DMS79 treated with DMSO at 0.1 percent for 48 hours (cell line): ENCODE measurements at places on chromosomes 5 and 9.

DNA sequence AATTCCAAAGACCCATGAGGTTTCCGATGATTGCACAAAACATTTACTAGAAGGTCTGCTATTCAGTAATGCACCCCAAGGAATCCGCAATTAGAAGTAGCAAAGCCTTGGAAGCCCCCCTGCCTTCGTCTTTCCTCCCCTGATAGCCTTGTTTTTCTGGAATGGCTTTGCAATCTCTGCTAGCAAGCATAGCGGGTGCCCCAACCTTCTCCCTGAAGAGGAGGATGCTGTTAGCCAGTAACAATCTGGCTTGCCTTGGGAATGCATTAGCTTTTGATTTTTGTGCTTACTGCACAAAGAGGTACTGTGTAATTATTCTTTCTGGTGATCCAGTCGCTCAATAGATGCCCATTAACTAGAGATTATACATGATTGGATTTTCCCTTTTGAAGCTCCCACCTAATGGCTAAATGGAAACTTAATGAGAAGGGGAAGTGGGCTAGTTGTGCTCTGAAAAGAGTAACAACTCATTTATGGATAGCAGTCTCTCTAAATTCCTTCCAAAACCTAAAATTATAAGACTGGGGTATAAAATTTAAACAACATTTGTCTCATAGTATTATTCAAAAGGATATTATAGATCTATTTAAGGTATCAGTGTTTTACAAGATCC, 91.6 kb downstream of the FBXW11 start:
- no peak for DNase-seq

DNA sequence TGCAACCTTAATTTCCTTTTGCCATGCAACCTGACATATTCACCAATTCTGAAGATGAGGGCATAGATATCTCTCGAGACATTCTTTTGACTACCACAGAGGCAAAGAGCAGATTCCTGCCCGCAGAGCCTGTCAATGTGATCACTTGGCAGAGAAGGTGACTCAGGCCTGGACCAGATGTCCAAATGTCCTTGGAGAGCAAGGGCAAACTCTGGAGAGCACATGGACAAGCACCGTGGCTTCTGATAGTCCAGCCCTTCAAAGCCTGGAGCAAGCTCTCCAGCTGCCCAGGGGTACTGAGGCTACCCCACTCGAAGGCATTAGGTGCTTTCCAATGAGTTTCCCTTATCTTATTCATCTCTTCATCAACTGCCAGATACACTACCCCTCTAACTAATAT, 50.4 kb upstream of the ALDH1B1 start:
- no peak for DNase-seq

- DNase-seq, result no peak
Measured at GRCh38 chr9:68538200-68538599, 2.5 kb downstream of the TMEM252 start.

GRCh38 chr5:122419142-122419894, 107.3 kb downstream of the SNCAIP start:
- no peak for DNase-seq

- DNase-seq, result no peak
Measured at GRCh38 chr5:67857502-67857901, 358.1 kb upstream of the PIK3R1 start.

- no peak for DNase-seq
Measured at GRCh38 chr5:137582218-137582617, 83.1 kb upstream of the SPOCK1 start.

DNA sequence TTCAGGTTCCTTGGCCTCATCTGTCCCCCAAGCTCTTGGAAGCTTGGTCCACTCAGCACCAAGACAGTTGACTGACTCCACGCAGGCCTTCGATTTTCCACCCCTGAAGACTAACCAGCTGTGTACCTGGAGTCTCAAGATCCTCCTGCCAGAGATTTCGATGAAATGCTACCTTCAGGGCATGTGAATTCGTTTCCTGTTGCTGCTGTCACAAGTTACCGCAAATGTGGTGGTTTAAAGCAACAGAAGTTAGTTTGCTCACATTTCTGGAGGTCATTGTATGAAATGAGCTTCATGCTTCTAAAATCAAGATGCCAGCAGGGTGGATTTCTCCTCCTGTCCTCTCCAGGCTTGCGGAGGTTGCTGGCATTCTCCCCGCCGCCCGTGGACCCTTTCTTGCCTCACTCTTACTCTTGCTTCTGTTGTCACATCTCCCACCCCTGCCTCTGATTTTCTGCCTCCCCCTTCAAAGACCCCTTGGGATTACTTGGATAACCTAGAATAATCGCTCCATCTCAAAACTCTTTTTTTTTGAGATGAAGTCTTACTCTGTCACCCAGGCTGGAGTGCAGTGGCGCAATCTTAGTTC, 27.6 kb upstream of the RETREG1 start:
- DNase-seq, result no peak

DNA sequence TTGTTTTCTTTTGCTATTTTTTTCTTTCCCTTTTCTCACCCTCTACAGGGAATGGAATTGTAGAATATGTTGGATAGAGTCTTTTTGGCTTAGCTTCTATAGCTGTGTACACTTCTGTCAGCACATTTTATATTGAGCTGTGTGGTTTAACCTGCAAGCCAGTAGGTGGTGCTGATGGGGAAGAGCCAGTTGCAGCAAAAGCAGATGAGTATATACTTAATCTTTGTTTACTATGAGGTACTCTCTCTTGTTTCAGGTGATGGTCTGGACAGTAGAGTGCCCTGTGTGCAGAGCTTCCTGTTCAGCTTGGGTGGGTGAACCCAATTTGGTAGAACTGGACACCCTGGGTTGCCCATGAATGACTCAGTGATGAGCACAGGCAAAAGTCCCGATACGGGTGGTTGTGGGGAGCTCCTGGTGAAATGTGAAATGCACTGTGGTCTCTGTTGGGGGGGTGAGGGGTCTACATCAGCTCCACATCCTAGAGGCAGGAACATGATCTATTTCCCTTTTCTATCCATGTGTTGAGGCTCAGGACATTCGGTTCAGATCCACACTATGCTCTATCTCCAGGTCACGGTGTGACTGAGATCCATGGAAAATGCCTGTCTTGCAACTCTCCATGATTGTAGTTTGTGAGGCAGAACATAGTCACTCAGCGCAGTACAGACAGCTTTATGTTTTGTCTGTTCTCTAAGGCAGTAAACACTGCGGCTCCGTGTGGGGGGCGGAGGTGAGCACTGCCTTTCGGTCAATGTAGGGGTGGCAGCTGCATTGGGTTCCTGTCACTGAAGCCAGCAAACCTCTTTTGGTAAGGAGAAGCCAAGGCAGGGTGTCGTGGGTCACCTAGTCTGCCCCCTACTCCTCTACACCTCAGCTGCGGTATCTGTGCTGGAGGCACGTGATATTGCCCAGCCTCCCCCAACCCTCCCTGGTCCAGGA, 353.2 kb downstream of the PRR16 start:
- DNase-seq, result no peak

DNA sequence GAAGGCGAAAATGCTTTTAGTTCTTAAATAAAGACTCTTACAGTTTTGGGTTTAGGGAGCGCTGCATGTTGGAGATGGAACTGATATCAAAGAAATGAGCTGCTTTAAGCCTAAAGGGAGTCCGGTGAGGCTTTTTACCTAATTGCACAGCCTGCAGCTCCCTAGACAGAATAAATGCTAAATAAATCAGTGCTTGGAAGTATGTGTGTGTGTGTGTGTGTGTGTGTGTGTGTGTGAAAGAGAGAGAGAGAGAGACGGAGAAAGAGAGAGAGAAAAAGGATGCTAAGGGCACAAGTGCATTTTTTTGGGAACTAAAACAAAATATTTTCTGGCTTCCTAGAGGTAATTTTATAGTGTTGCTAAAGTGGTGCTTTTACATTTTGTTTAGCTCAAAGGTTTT, 88.4 kb downstream of the MTRR start:
- no peak for DNase-seq

DNA sequence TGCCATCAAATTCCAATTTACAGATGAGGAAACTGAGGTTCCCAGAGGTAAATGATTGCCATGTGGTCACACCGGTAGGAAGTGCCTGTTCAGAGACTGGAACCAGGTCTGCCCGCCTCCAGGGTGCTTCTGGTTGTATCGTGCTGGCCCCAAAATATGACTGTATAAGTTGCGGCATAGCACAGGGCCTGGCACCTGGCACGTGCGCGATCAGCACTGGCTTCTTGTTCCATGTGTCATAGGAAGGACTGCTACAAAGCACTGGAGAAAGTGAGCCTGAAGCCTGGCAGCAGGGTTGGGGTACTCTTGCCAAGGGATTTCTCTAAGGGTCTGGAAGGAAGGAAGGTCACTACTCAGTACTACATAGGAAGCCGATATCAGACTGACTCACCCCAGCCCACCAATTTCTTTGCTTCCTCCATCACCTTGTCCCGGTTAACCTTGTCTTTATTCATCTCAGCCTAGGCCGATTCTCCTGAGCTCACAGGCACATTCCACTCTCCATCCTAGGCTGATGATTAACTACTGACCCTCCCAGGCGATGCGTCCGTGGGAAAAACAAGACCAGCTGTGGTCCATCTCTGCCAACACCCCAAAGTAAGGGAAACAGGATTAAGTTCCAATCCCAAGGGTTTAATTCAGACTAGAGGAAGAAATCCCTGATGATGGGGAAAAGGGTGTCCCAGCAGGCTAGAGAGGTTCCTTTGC, 1.8 kb downstream of the HRH2 start:
- no peak for DNase-seq

GRCh38 chr9:137105814-137106661, 8.5 kb downstream of the DPP7 start:
- no peak for DNase-seq

GRCh38 chr9:124774129-124774978, 2.6 kb upstream of the OLFML2A start:
- DNase-seq, result peak; percentile 53

- DNase-seq, result no peak
Measured at GRCh38 chr5:103519550-103519949, 43.0 kb downstream of the NUDT12 start.

GRCh38 chr5:87705876-87706275, 293.1 kb upstream of the CCNH start:
- no peak for DNase-seq

GRCh38 chr5:400282-401145, 42.5 kb upstream of the EXOC3 start:
- DNase-seq, result no peak

DNA sequence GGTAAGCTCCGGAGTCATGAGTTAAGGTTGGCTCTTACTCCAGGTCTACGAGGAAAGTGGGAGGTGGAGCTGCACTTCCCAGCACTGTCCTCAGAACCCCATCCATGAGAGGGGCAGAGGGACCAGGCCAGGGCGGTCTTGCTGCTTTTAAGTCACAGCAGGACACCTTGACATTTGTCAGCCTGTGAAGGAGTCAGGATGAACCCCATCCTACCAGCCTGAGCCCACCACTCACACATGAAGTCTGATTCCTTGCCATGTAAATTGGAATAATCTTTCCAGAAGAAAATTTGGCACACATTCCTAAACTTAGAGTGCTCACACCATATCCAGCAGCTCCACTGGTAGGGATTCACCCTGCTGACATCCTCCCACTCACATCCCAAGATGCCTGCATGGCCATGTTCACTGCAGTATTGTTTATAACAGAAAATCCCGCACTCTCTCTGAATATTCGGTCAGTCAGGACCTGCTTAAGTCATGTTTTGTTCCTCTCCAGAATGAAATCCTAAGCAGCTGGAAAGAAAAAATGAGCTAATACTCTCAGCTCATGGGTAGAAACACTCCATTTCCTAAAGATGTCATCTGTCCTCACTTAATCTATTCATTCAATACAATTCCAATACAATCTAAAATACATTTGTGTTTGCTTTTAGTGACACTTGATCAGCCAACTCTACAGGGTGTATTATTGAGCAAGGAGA, 79.3 kb upstream of the COL5A1 start:
- no peak for DNase-seq

DNA sequence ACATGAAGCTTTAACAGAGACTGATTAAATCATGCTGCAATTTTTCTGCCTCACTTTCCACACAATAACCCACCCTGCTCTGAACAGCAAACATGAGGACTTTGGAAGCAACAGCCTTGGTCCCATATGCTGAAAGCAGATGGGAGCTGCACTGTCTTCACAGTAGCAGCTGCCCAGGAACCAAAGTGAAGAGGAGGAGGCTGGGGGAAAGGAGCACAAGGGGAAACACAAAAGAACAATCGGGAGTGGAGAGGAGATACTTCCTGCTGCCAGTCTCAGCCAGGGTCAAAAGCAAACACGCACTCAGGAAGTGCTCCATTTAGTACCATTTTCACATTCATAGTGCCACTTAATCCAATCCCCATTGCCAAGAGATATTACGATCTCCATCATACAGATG, 183.3 kb upstream of the PUM3 start:
- peak; percentile 12 for DNase-seq

DNA sequence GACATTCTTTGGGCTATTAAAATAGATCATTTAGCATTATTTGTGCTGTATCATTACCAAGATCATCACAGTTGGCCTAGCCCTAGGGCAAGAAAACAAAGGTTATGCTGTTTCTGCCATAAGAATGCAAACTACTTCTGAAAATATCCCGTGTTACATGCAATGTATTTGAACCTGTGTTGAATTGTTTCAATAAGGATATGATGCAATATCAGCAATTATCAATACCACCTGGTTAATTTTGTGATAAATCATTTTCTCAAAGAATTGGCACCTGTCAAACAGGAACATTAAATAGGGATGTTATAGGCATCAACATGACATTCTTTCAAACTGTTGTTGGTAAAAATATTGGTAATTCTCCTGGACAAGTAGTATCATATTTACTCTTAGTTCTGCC, 2002.0 kb upstream of the CDH9 start:
- DNase-seq, result no peak

GRCh38 chr5:127070243-127070642, 3.1 kb downstream of the C5orf63 start:
- DNase-seq, result no peak

- no peak for DNase-seq
Measured at GRCh38 chr5:79143684-79144379, 32.2 kb downstream of the BHMT start.
